ENCODE measurements at places on chromosomes 13 and 19.

GRCh38 chr19:32816555-32817099 is 52.9 kb downstream of the SLC7A9 start:
- no peak for DNase-seq

GRCh38 chr13:43285933-43286597 is 262.7 kb downstream of the DNAJC15 start:
- DNase-seq, result no peak

DNA sequence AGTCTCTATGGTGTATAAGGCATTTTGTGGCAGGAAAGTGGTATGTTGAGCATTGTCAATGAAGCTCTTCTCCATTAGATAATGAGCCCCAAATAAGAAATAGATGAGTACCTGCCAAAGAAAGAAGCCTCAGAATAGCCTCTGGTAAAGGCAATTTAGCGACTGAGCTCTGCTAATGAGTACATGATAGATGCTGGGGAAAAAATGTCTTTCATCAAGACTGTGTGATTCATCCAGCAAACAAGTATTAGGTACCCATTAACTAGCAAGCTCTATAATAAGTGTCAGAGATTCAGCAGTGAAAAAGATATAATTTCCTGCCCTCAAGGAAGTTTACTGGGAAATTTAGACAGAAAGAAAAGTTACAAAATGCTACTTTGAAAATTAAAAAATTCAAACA is 294.6 kb downstream of the ITGBL1 start:
- no peak for DNase-seq

DNA sequence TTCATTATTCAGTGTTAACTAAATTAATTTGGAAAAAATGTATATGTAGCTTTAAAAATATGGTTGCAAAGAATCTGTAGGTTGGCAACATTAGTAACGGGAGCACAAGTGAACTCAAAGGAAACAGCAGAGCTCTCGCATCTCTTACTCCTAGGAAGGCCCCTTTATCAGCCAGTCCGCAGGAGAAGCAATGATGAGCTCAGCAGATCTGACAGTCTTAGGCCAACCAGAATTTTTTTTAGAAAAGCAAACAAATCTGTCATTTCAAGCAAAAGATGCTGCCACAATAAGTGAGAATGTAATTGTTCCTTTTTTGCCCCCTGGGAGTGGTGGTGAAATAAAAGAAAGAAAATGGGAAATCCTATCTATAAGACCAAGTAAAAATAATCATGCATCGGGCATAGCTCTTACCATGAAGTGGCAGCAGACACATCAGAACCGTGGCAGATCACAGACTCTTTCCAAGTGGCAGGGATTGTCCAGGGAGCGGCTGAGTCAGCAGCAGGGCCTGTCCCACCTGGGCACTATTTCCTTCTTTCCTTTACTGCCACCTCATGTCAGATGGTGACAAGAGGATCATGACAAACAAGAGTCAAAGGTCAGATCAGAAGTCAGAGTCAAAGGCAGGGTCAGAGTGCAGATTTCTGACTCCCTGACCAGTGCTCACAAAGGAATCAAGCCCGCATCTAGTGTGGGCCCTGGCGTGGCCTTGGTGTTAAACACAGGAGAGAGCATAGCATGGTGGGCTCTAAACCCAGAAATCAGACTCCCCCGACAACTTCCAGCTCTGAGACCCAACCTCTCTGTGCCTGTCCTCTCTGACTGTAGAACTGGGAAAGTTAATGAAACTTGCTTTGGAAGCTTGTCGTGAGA is 84.0 kb upstream of the MTIF3 start:
- no peak for DNase-seq

DNA sequence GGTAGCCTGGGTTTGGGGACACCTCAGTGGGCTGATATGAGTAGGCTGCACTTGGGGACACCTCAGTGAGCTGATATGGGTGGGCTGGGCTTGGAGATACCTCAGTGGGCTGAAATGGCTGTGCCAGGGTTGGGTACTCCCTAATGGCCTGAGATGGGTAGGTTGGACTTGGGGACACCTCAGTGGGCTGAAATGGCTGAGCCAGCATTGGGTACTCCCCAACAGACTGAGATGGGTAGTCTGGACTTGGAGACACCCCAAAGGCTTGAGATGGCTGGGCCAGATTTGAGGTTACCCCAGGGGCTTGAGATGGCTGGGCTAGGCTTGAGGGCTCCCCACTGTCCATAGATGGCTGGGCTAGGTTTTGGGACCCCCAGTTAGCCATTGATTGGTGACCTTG is 12.1 kb downstream of the IQCN start:
- no peak for DNase-seq

GRCh38 chr19:4108767-4109625 is 14.9 kb downstream of the MAP2K2 start:
- no peak for DNase-seq

DNA sequence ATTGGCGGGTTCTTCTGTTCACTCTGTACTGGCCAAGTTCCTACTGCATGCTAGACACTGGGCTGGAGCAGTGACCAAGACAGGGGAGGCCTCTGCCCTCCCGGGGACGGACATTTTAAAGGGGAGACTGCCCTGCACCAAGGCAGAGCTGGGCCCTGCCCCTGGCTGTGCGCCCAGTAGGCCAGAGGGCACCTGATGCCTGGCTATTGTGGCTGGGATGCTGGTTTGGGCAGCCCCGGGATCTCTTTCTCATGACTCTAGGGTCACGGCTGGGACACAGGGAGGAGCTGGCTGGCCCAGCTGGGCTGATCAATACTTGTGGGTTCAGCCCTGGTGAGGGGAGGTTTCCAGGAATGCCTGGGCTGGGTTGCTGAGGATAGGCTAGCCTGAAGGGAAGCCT is 17.7 kb downstream of the LIPE start:
- no peak for DNase-seq

DNA sequence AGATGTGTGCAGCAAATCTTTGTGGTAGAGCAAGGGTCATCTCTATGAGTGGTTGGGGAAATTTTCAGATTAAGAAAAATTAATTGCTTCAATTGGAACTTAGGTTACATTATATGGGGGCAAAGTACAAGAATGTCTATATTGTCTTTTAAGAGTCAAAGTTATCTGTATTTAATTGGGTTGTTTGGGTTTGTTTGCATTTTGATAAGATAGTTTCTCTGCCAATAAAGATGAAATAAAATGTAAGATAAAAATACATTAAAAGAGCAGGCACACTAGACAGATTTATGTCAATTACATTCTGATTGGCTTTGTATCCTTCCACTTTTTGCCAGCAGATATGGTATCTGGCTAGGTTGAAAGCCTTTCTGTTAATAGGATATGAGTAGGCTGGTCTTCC is 317.2 kb downstream of the OXGR1 start:
- DNase-seq, result no peak

- DNase-seq, result no peak
Measured at GRCh38 chr13:73189776-73190175, 131.0 kb downstream of the KLF5 start.
